Anterior cingulate cortex (tissue), 58 donors: ENCODE measurements at places on chromosomes 6 and 20.

DNA sequence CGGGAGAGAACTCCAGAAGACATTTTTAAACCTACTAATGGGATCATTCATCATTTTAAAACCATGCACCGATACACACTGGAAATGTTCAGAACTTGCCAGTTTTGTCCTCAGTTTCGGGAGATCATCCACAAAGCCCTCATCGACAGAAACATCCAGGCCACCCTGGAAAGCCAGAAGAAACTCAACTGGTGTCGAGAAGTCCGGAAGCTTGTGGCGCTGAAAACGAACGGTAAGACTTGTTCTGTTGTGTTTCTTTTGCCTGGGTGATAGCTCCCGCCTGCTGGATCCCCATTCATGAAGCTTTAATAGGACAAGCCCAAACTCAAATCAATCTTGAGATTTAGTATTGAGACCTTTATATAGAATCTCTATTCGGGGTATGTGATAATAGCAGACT lies 4.2 kb downstream of the TNFAIP3 start:
- no peak for DNase-seq

- DNase-seq, result no peak
These were observed 2.7 kb downstream of the RIMS4 start for GRCh38 chr20:44807684-44808056.

DNA sequence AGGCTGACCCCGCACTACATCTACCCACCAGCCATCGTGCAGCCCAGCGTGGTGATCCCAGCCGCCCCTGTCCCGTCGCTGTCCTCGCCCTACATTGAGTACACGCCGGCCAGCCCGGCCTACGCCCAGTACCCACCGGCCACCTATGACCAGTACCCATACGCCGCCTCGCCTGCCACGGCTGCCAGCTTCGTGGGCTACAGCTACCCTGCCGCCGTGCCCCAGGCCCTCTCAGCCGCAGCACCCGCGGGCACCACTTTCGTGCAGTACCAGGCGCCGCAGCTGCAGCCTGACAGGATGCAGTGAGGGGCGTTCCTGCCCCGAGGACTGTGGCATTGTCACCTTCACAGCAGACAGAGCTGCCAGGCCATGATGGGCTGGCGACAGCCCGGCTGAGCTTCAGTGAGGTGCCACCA lies 16.4 kb downstream of the RBM38 start:
- DNase-seq, result no peak

GRCh38 chr6:13053006-13053461 lies 275.3 kb downstream of the TBC1D7 start:
- no peak for DNase-seq

GRCh38 chr6:99253271-99253670 lies 96.2 kb downstream of the FAXC start:
- DNase-seq, result no peak

DNA sequence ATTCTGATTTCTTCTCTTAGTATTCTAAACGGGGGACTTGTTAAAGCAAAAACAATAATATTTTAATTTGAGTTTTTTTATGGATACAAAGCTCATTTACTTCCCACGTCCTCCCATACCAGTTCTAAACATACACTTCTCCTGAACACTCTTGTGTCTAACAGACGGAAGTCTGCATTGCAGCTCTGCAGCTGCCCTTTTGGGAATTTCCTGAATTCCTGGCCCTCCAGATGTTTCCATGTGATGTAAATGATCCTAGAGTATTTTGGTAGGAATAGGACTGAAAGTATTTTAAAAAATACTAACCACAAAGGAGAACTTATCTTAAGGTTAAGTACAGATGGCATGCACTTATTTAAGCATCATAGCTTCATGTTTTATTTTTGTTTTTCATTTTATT lies 886.7 kb downstream of the TBC1D32 start:
- no peak for DNase-seq
